ENCODE measurements at places on chromosomes 1 and 21.

- no peaks in the 10 kb centered on the region for H3K27me3 ChIP-seq
- H3K4me1 ChIP-seq: no peaks in the 10 kb centered on the region
- H3K4me3 ChIP-seq: no peak overlapping the region
- no peak for DNase-seq
These were observed 13.6 kb upstream of the LAMTOR5 start for GRCh38 chr1:110420874-110421793.

GRCh38 chr1:208145167-208145566 lies 99.0 kb downstream of the PLXNA2 start:
- H3K36me3 ChIP-seq: peaks cover 94% of the 10 kb centered on the region
- no peak for DNase-seq
- H3K4me3 ChIP-seq: no peak overlapping the region
- H3K27me3 ChIP-seq: no peaks in the 10 kb centered on the region

- H3K27ac ChIP-seq: no peak overlapping the region
- no peak for DNase-seq
- H3K4me3 ChIP-seq: no peak overlapping the region
- H3K27me3 ChIP-seq: no peaks in the 10 kb centered on the region
- H3K4me1 ChIP-seq: peaks cover 3% of the 10 kb centered on the region
These were observed 426.8 kb downstream of the ADGRL2 start for GRCh38 chr1:82227306-82228095.

DNA sequence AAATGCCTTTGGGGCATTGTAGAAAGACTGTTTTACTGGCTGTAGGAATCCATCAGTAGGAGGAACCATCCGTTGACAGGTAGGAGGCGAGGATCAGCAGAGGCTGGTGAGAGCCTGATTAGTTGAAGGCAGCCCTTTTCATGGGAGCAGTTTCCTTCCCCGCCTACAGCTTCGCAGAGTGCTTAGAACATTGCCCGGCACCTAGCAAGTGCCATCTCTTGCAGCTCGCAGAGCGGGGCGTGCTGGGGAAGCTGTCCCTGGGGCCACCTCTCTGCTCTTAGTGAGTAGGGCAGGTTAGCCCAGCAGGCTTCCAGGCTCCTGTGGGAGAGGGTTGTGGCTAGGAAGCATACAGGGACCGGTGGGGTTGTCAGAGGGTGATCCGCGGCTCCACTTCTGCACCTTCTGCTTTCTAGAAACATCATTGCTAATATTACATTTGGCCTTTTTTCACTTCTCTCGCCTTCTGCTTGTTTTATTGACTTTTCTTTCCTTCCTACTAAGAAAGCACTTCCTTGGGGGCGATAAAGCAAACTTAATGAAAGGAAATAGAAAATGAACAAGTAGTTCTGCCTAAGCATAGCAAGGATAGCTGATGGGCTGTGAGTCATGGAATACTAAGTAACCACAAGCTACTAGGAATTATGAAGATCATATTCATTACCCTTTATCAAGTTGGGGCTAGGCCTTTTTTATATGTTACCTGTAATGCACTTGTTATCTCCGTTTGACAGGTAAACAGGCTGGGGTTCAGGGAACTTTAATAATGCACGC lies 176.7 kb downstream of the GALNT2 start:
- DNase-seq: peak; percentile 40
- H3K36me3 ChIP-seq: no peaks in the 10 kb centered on the region
- H3K4me3 ChIP-seq: no peak overlapping the region
- H3K4me1 ChIP-seq: no peaks in the 10 kb centered on the region
- H3K27me3 ChIP-seq: no peaks in the 10 kb centered on the region
- H3K27ac ChIP-seq: no peak overlapping the region

- no peaks in the 10 kb centered on the region for H3K36me3 ChIP-seq
- H3K27ac ChIP-seq: peak overlapping the region; percentile 92
- H3K4me1 ChIP-seq: peaks cover 45% of the 10 kb centered on the region
- no peak for DNase-seq
- no peaks in the 10 kb centered on the region for H3K27me3 ChIP-seq
These were observed 40.1 kb downstream of the AHDC1 start for GRCh38 chr1:27563591-27564471.

GRCh38 chr1:89130716-89131115 lies 4.8 kb upstream of the GBP2 start:
- no peaks in the 10 kb centered on the region for H3K27me3 ChIP-seq
- no peak for DNase-seq
- H3K4me3 ChIP-seq: no peak overlapping the region
- no peak overlapping the region for H3K27ac ChIP-seq
- no peaks in the 10 kb centered on the region for H3K36me3 ChIP-seq

DNA sequence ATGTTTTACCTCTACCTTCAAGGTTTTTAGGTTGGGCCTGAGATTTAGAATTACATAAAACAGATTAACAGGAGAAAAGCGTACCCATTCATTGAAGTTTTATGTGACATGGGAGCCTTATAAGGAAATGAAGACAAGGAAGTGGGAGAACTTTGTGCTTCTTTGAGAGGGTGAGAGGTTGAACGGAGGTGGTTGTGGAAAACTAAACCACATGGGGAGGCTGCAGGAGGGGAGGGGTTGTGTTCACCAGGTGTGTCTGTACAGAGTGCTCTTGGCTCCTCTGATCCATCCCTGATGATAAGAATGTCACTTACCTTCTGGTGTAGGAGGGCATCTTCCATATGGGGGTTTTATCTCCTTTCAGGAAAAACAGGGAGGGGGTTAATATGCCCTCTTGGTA lies 2.7 kb downstream of the SLX9 start:
- H3K4me3 ChIP-seq: no peak overlapping the region
- DNase-seq: no peak
- no peaks in the 10 kb centered on the region for H3K27me3 ChIP-seq
- H3K36me3 ChIP-seq: peaks cover 29% of the 10 kb centered on the region
- peaks cover 7% of the 10 kb centered on the region for H3K4me1 ChIP-seq
- H3K27ac ChIP-seq: no peak overlapping the region

DNA sequence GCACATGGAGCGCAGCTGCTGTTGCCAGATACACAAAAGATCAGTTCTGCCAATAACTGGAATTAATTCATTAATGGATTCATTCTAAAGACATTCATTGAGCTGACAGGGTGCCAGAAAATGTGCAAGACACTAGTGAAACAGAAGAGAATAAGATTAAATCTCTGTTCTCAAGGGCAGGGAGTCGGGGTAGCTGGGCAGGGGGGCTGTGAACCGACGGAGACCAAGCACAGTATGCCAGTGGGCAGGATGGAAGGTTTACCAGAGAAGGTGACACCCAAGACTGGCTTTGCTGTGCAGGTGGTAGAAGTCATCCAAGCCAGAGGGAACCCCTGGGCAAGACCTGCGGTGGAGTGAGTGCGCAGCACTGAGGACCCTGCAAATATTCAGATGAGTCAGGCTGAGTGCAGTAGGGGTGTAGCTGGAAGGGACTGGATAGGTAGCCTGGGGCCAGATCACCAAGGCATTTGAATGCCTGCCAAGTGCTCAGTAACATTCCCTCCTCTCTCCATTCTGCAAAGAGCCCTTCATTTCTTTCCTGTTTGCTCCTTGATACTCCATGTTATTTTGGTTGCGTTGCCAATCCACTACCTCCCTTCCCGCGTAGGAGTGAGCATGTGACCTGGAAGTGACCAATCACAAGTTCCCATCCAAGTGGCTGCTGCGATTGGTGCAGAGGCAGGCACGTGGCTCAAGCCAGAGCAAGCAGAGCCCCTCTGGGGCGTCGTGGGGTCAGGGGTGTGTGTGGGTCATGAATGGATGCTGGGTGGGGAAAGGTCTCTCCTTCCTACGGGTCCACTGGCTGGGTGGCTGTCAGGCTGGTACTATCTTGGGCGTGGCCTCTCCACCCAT lies 413.1 kb downstream of the PTPRU start:
- no peak overlapping the region for H3K27ac ChIP-seq
- DNase-seq: peak; percentile 30
- no peak overlapping the region for H3K4me3 ChIP-seq
- no peaks in the 10 kb centered on the region for H3K4me1 ChIP-seq

DNA sequence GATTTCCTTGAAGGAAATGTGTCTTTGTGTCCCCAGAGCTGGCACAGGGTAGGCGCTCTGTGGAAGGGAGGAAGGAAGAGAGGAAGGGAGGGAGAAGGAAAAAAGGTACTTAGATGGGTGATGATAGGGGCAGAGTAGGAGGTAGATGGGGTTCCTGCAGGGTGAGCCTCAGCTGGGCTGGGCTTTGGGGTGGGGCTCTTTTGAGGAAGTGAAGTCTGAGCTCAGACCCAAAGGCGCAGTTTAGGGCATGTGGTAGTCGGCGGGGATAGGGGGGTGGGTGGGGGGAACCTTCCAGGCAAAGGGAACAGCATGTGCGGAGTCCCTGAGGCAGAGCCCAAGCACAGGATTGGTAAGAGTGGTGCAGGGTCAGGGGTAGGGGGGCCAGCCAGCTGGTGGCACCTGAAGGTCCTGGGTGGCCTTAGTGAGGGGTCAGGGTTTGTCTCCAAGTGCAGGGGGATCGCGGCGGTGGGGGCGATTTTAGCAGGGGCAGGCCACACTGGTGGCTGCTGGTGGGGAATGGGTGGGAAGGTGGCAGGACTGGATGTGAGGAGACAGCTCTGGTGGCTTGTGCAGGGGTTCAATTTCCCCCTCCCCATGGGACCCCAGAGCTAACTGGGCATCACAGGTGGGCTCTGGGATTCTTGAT lies 8.4 kb upstream of the HTR6 start:
- peaks cover 25% of the 10 kb centered on the region for H3K36me3 ChIP-seq
- no peak overlapping the region for H3K27ac ChIP-seq
- H3K27me3 ChIP-seq: no peaks in the 10 kb centered on the region
- no peak for DNase-seq

DNA sequence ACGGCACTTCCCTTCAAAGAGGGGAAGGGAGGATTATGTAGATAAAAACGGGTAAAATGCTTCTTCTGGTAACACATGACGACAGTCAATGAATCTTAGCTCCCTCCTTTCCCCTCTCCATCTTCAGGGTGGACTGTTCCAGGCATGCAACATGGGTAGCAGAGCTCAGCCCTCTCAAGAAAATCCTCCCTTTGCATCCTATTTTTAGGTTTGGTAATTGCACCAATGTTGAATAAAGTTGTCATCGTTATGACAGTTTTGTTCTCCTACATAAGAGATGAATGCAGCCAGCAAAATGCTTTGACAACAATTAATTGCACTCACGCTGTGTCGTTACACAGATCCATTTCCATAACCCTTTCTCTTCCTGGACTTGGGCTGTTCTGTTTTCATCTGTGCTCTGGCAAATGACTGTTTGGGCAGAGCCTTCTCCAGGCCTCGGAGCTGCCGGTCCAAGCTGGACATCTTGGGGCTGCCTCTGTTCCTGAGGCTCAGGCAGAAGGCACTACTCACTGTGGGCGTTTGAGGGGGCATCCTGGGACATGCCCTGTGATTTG lies 127.6 kb downstream of the CNIH3 start:
- H3K27me3 ChIP-seq: no peaks in the 10 kb centered on the region
- no peak overlapping the region for H3K27ac ChIP-seq
- no peaks in the 10 kb centered on the region for H3K4me1 ChIP-seq
- H3K36me3 ChIP-seq: no peaks in the 10 kb centered on the region
- no peak overlapping the region for H3K4me3 ChIP-seq

DNA sequence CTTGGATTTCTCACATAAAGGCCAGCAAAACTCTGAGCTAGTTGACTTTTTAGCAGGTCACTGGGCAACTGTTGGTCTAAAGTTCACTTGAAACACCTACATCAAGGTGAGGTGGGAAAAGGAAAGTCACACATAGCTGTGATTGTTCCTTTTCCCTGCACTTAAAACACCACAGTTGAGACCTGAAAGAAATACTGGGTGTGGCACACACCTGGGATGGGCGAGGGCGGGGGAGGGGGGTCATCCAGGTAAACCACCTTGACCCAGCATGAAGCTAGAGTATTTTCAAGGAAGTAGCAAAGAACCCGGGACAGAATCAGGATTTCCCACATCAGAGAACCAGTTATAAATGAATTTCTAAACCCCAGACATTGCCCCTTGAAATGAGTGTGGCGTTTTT lies 26.4 kb downstream of the ZNF697 start:
- no peak for DNase-seq
- H3K27ac ChIP-seq: no peak overlapping the region
- H3K4me3 ChIP-seq: no peak overlapping the region
- H3K4me1 ChIP-seq: no peaks in the 10 kb centered on the region
- H3K36me3 ChIP-seq: peaks cover 25% of the 10 kb centered on the region
- no peaks in the 10 kb centered on the region for H3K27me3 ChIP-seq

DNA sequence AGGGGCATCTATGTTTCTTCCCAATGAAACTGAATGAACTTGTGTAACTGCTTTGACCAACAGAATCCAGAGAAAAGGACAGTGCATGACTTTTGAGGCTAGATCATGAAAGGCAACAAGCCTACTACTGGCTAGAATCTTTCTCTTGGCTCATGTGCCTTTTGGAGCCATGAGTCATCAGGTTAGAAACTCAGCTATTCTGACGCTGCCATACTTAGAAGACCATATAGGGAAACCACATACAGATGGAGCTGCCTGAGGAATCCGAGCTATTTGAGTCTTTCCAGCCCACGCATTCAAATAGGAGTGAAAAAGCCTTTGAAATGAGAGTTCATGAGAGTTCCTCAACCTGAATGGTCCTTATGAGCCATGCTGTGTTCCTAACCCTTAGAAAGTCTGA lies 738.5 kb upstream of the CHRM3 start:
- no peaks in the 10 kb centered on the region for H3K27me3 ChIP-seq
- no peak overlapping the region for H3K4me3 ChIP-seq
- DNase-seq: peak; percentile 73
- peaks cover 14% of the 10 kb centered on the region for H3K4me1 ChIP-seq
- H3K36me3 ChIP-seq: no peaks in the 10 kb centered on the region

DNA sequence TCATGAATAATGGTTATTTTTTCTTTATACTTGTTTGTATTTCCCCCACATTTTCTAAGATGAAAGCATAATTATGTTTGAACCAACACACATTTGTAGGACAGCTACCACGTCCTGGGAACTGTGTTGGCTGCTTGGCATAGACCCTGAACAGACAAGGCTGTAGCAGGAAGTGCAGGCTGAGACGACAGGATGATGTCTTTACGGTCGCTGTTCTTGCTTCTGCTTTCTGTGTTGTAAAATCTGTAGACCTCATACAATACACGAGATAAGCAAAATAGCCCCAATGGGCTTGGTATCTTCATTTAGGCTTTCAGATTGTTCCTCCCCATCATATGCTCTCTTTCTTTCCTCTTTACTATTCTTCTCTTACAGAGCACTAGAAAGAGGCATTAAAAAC lies 23.3 kb upstream of the OTUD3 start:
- no peaks in the 10 kb centered on the region for H3K4me1 ChIP-seq
- no peaks in the 10 kb centered on the region for H3K36me3 ChIP-seq
- DNase-seq: no peak
- H3K27me3 ChIP-seq: no peaks in the 10 kb centered on the region
- H3K27ac ChIP-seq: no peak overlapping the region
